Activated CD4-positive, CD25-positive, alpha-beta regulatory T cell treated with anti-CD3 and anti-CD28 coated beads, Interleukin-2, amount 50 U/mL, for 24 hours (primary cell): ENCODE measurements at places on chromosomes 2 and 18.

- ATAC-seq: no peak
These were observed 416.5 kb upstream of the KCNH7 start for GRCh38 chr2:163255086-163255485.

DNA sequence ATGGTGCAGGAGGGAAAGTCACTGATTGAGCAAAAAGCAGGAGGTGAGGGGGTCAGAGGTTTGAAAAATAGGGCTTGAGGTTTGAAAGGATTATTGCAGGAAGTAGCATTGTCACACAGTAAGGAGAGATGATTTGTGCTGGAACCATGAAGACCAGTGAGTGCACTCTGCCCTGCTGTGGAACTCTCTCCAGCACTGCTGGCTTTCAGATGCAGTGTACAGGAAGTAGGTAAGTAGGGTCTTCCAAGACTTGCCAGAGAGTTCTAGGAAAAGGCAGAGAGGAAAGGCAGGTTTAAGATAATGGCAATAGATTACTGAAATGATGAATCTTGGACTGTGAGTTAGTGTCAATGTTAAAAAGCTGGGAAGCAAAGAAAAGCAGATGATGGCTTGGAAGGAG lies 11.2 kb downstream of the SP110 start:
- no peak for ATAC-seq

DNA sequence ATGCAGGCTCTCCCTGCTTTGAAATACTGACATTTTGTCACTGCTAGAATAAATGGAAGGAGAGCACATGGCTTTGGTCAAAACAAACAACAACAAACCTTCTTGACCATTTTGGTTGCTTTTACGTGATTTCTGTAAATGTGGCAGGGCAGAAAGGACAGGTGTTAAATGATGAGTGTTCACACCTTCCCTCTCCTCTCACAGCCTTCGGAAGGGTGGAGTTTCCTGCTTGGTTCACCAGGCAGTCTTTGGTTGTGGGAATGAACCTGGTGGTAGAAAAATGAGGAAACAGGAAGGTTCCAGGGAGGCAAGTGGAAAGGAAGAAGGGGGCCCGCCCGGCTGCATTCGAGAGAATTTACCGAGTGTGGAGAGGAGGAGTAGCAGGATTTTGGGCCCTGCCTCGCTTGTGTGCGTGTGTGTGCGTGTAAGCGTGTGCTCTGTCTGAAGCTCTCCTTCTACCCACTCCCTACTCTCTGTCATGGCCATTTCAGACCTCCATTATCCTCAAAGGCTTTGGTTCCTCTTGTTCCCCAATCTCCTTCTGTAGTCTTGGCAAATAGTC lies 23.7 kb upstream of the SPP2 start:
- ATAC-seq: no peak

- no peak for ATAC-seq
These were observed 1.5 kb downstream of the LBX2 start for GRCh38 chr2:74497777-74498499.
